Osteoblast (primary cell): ENCODE measurements at places on chromosomes 3 and 15.

DNA sequence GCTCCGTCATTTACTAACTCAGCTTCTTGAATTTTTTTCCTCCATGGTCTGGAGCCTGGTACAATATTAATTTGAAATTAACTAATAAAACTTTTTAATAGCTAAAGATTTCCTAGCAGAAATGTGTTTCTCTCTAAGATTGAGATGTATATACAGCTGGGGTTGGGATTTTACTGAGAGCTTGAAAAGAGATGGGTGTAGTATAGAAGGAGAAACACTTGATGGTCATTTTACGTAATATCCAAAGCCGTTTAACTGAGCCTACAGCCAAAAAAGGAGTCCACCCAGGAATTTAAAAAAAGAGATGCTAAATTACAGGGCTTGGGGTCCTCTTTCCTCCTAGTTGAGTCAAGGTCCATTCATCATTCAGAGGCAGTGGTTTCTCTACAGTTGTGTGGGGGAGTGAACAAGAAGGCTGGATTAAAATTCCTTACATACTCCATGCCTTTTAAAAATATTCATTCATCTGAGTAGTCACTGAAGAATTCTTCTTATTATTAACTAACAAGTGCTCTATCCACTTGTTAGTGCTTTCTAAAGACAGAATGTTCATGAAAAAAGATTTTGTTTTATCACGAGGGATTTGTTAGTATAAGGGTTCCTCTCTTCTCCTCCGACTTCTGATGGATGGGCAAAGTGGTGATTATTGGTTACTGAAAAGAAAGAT lies 255.3 kb upstream of the IL12A start:
- peak; percentile 74 for DNase-seq

GRCh38 chr3:98070840-98071239 lies 16.1 kb upstream of the OR5AC2 start:
- DNase-seq: no peak

DNA sequence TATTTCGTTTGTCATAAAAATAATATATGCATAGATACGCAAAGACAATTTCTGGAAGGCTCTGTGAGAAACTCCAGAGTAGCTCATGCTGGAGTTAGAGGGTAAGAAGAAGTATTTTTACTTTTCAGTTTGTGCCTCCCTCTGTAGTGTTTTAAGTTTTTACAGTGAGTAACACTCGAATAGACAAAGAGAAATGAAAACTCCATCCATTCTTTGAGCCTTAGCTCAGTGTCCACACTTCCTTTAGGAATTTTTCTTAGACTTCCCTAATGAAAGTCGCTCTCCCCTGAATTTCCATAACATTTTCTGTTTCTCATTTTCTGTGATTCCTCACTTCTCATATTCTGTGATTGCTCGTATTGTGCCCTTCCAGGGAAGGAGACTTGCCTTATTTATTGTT lies 2.1 kb downstream of the BLOC1S6 start:
- no peak for DNase-seq

DNA sequence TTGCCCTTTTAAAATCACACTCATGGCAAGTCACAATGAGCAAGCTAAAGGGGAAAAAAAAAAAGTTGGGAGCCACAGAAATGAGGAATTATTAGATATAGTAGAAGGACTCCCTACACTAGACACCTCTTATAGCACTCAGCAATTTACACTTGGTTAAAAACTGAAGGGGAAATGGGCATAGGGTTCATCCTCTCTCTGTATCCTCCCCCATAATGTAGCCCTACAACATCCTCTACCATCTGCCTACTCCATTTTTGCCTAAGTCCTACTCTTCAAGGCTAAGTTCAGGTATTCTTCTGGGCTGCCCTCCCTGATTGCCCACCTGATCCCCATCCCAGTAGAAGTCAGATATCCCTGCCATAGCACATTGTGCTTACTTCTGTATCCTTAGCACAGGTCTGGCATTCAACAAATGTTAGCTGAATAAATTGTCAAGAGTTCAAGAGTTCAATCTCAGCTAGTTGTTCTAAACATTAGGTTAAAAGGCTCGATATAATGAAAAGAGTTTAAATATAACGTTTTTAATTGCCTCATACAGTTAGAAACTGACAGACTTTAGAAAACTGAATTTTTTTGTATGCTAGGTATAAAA lies 14.5 kb downstream of the SETD2 start:
- no peak for DNase-seq

- DNase-seq: peak; percentile 45
Measured at GRCh38 chr3:150623945-150624344, 20.8 kb downstream of the SELENOT start.
